ENCODE measurements at places on chromosomes 16 and 17.

GRCh38 chr16:87996962-87997880 lies 46.0 kb downstream of the BANP start:
- no peak for DNase-seq

GRCh38 chr17:32699247-32699646 lies 177.7 kb downstream of the MYO1D start:
- DNase-seq: no peak

DNA sequence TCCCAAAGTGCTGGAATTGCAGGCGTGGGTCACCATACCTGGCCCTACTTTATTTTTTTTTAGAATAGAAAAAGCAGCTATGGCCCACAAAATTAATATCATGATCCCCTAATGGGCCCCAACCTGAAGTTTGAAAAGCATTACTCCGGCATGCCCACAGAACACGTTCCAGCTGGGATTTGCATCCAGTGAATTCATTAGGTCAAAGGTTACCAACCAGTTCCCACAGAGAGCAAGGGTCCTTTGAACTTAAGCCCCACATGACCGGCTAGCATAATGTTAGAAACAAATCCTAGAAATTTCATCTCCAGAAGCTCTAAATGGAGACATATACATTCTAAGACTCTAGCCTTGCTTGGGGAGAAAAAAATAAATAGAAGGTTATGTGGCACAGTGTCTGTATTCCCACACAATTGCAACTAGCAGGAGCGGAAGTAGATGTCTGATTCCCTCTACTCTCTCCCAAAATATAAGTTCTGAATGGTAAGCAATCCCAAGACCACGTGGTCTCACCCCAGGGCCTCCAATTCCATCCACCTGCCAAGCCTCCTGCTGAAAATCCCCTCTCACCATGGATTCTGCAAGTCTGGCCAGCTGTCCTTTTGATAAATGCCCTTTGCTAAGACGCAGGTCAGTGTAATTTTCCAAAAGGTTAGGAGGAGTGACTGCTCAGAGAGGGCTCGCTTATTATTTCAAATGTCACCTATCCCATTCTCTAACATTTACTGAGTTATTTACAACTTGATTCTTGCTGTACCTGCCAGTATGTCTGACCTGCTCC lies 395.8 kb downstream of the NPIPA8 start:
- DNase-seq: no peak

- DNase-seq: no peak
Observed at GRCh38 chr17:50356418-50356817, 10.5 kb downstream of the XYLT2 start.

GRCh38 chr17:79089720-79090442 lies 15.3 kb downstream of the ENGASE start:
- DNase-seq: no peak

GRCh38 chr16:24514096-24514495 lies 25.3 kb upstream of the RBBP6 start:
- no peak for DNase-seq

DNA sequence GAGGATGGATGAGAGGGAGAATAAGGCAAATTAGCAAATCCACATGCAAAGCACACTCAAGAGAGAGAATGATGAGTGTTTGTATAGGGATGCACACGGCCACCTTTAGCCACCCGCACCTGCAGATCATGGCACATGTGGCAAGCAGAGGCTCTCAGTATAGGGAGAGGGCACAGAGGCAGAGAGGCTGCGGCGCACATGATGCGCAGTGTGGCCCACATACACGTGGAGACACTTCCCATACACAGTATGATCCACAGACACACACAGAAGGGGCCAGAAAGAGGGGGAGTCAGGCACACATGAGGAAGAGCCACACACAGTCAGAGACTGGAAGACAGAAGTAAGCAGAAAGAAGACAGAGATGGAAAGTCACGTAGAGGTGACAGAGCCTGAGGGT lies 6.5 kb upstream of the CHD3 start:
- DNase-seq: no peak

DNA sequence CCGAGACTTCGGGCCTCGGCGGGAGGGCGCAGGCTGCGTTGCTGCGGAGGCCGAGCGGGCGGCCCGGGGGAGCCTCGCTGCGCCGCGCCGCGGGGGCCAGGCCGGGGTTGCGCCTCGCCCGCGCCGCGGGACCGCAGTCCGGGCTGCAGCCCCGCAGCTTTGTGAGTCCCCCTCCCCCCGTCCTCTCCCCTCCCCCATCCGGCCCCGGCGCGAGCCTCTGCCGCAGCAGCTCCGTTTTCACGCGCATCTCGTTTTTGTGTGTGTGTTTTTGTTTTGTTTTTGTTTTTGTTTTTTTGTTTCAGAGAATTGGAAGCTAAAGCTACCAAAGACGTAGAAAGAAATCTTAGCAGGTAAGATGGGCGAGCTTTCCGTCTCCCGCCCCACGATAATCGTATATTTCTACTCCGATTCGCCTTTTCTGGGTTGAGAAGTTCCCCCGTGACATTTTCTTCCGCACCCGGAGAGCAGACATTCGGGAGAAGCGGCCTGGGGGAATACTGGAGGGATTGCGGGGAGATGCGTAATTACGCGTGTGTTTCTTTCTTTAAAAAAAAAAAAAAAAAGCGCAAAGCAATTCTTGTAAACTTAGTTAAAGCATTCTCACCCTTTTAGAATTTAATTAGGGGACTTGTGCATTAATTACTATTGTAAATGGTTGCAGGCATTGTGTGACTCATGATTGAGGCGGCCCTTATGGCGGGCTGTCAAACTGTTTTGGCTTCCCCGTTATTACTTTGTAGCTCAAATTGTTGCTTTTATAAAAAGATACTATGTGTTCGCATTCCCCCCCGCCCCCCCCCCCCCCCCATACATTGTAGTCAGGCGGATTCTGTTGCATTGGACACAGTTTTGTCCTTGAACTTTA lies 732 bp downstream of the TNRC6A start:
- DNase-seq: no peak

- DNase-seq: no peak
Observed at GRCh38 chr16:27152121-27152520, 51.2 kb upstream of the KDM8 start.

GRCh38 chr17:49730785-49731434 lies 23.1 kb upstream of the SLC35B1 start:
- peak; percentile 3 for DNase-seq

GRCh38 chr17:81383504-81384421 lies 11.5 kb upstream of the BAHCC1 start:
- DNase-seq: no peak

GRCh38 chr16:49530427-49530970 lies 156.9 kb downstream of the C16orf78 start:
- no peak for DNase-seq

- DNase-seq: no peak
Observed at GRCh38 chr16:63481060-63481459, 1444.8 kb upstream of the CDH8 start.

DNA sequence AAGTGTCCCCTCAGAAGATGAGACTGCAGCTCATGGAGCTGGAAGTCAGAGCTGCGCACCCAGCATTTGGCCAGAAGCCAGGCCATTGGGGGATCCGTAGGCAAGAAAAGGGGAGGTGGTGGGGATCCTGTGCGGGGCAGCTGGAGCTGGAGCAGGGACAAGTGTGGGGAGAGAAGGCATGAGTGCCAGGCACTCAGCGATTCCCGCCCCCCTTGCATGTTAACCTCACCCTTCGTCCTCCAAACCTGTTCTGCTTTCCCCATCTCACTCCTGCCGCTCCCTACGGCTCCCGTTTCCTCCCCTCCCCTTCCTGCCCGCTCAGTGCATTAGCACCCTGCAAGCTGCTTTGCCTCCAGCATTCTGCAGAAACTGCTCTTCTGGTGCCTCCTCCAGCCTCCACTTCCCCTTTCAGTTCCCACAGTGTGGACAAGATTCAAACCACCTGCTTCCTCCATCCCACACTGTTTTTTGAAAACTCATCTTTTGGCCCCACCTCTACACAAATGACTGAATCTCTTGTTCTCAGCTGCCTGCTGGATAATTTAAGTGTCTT lies 5.6 kb downstream of the ALOX15 start:
- no peak for DNase-seq

- peak; percentile 40 for DNase-seq
Observed at GRCh38 chr17:30236766-30237165, 1.3 kb upstream of the SLC6A4 start.

DNA sequence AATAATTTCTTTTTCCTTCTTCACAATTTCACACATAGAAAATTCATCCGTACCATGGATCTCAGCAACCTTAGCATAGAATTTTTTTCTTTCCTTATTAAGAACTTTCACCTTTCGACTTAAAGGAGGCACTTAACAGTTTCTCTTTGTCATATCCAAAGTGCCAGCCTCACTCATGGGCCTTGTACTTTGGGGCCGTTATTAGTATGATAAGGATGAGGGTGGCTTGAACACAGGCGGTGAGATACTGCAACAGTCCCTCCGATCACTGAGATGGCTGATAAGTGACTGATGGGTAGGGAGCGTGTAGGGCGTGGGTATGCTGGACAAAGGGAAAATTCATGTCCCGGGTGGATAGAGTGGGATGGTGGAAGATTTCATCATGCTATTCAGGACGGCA lies 85.3 kb downstream of the OR1D5 start:
- no peak for DNase-seq

DNA sequence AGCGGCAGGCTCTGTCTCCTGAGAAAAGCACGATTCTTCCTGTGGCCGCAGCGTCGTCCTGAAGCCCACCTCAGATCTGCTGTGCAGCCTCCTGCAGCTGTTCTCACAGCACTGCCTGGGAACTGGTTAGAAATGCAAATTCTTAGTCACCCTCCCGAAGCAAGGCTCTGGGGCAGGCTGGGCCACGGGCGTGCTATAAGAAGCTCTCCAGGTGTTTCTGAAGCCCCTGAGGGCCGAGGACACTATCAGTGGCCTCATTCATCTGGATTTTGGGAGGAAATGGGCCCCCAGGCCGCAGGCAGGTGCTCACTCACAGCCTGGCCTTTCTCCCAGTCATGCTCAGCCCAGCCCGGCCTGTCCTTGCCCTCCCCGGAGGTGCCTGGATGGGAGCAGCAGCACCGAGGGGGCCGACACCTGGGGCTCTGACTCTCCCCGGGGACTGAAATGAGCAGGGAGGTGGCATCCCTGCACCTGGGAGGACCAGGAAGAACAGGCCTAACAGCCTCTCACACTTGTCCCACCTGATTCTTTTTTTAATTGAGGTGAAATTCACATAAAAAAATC lies 10.4 kb upstream of the NLRC3 start:
- no peak for DNase-seq

DNA sequence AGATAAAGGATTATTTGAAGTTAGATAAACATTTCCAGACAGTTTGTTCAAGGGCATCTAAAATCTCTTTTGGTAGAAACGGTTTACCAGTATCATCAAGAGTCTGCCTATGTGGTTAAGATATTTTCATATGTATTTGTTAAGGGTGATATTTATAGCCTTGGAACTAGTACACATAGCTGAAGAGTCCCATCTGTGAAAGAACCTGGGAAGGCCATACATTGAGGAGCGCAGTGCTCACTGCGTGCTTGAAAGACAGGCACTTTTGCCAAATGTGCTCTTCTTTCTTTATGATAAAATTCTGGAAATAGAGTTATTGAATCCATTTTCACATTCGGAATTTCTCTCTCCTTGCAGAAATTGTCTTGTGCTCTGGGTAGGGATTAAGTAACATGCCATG lies 7.7 kb downstream of the IGSF6 start:
- no peak for DNase-seq

DNA sequence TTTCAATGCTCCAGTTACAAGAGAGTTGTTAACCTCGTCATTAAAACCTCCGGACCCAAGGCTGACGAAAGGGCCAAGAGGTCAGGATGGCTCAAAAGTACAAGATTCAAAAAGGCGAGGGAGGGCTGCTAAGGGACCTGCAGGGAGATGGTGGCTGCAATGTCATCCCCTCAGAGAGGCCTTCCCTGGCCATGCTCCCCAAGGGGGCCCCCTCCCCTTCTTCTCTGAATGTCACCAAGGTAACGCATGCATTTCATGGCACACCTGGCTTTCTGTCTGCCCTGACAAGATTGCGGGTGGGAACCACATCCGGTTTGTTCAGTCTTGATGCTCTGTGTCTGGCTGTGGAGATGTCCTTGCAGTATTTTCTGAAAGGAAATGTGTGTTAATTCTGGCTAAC lies 89.9 kb downstream of the C16orf78 start:
- no peak for DNase-seq

GRCh38 chr17:37278247-37278894 lies 97.4 kb upstream of the C17orf78 start:
- DNase-seq: no peak

DNA sequence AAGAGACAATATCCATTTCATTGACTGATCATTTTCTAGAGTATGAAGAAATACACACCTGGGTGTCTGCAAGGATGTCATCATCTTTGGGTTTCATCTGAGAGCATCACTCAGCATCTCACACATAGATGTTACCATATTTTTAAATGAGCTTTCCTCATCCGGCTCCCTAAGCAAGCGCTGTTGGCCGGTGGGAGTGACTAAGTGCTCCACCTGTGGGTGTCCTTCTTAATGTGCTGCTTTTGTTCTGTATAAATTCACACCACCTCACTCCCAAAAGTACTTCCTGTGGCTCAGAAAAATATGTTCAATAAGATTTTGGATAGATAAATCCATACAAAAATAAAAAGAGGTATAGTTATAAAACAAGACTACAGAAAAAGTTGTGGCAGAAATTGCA lies 7.4 kb downstream of the SSTR2 start:
- no peak for DNase-seq

DNA sequence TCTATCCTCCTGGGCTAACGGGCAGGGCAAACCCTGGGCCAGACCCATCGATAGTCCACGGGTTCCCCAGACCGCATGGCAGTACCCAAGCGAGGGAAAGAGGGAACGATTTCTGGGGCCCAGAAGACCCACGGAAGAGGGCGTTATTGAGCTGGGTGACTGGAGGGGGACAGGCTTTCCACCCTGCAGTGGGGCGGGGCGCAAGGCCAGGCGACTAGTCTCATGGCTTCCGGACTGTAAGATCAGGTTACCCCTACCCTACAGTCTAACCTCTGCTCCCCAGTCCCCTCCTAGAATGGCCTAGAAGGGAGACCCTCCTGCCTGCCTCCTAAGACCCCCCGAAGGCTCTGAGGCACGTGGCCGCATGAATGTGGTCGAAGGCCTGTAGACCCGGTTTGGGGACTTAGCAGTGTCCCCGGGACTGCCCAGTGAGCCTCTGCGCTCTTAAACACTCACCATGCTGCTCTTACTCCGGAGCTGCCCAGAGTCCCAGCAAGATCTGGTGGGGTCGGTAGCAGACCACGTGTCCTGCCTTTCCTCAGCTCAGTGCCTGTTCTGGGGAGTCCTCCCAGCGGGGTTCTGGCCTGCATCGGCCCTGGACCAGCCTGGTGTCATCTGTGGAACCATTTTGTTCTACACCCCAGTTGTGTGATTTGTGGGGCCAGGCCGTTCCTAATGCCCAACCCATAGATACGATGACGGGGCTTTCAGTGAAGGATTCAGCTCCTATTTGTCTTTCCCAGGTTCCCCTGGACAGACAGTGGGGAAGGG lies 13.2 kb upstream of the AURKB start:
- peak; percentile 42 for DNase-seq

GRCh38 chr16:4615384-4616046 lies 827 bp upstream of the UBALD1 start:
- DNase-seq: no peak

GRCh38 chr16:12681653-12682052 lies 122.0 kb downstream of the CPPED1 start:
- DNase-seq: peak; percentile 46

Data from fibroblast of pulmonary artery (primary cell).